Fibroblast of skin of right quadriceps (primary cell): ENCODE measurements at places on chromosomes 2 and 18.

DNA sequence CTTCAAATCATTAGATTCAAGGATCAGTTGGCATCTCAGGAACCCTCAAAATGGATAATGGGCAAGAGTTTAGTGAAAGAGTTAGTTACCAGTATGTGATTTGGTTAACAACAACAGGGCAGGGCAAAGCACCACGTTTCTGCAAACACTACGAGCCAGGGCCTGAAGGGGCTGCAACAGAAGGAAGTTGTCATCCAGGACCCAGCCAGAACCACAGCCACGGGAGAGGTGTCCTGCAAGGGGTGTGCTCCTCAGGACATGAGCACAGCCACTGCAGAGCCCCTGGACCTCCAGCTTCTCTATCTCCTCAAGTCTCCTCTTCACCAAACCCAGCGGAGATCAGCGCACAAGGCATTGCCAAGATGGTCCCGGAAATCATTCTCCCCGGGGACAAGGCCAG, 173.3 kb upstream of the PIEZO2 start:
- DNase-seq, result no peak

DNA sequence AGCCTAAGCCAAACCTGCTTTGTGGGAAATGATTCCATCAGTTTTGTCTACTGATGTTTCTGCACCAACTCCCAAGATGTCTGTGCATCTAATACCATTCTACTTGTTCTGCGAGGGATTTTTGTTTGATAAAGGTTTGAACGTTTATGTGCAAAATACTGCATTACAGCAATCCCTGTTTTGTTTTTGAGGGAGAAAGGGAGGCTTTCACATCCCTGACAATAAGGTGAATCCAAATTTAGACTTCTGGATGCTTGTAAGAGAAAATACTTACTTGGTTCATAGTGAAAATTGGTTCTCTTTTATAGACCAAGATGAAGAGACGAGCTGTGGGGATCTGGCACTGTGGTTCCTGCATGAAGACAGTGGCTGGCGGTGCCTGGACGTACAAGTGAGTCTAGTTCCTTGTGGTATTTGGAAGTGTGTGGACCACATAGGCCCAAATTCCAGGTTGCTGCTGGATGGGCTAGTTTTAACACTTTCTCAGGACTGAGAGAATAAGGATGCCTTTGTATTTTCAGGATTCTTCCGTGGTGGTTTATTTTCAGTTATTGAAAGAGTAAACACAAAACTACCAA, 1.1 kb downstream of the RPL37A start:
- DNase-seq, result no peak

DNA sequence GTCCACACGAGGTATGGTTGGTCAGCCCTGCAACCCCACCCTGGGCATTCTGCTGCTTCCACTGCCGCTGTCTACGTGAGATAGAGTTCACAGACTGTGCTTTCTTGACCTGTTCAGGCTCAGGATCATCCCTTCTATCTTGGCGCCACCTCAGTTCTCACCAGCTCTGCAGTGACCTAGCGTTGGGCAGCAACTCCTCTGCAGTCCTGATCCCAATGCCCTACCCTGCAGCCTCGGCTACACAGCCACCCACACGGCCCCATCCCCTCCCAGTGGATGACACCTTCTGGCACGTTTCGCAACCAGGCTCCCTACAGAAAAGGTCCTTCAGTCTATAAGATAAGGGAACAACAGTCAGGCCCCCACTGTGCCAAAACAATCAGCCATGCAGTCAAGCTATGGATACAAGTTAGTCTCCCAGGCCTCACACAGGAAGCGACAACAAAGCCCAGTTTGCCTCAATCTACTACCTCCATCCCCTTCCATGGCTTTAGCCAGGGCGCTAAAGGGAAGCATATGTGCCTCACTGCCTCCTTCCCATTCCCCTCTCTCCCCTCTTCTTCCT, 317.9 kb upstream of the PKDCC start:
- DNase-seq, result no peak

DNA sequence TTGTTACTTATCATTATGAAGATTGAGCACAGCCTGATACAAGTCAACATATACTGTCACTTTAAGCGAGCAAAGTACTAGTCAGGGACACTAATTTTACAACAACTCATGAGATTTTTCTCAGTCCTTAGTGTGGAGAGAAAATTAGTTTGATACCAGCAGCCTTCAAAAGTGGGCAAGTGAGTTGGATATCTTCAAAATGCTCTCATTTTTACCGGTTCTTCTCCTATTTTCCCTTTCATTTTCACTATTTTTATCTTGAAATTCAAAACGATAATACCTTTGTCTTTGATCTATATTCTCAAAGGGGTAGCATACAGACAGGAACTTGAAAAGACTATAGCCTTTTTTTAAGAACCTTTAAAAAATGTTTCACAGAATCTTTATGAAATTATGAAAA, 52.0 kb upstream of the UBXN4 start:
- no peak for DNase-seq
